ENCODE measurements at places on chromosomes 6 and 20.

GRCh38 chr6:100258752-100259151 is 206.0 kb downstream of the SIM1 start:
- no peaks in the 10 kb centered on the region for H3K27me3 ChIP-seq
- no peak overlapping the region for H3K4me3 ChIP-seq
- H3K36me3 ChIP-seq = no peaks in the 10 kb centered on the region
- H3K4me1 ChIP-seq = no peaks in the 10 kb centered on the region
- DNase-seq = no peak

- H3K36me3 ChIP-seq = peaks cover 2% of the 10 kb centered on the region
- DNase-seq = no peak
- no peaks in the 10 kb centered on the region for H3K27me3 ChIP-seq
- H3K27ac ChIP-seq = no peak overlapping the region
Observed at GRCh38 chr6:157597461-157598312, 216.7 kb downstream of the ZDHHC14 start.

GRCh38 chr6:31952140-31952805 is 6.4 kb downstream of the CFB start:
- H3K36me3 ChIP-seq = peaks cover 45% of the 10 kb centered on the region
- DNase-seq = no peak
- H3K27me3 ChIP-seq = no peaks in the 10 kb centered on the region
- no peaks in the 10 kb centered on the region for H3K4me1 ChIP-seq

- no peak for DNase-seq
- H3K36me3 ChIP-seq = no peaks in the 10 kb centered on the region
- no peaks in the 10 kb centered on the region for H3K4me1 ChIP-seq
- H3K4me3 ChIP-seq = no peak overlapping the region
- H3K27me3 ChIP-seq = no peaks in the 10 kb centered on the region
Observed at GRCh38 chr6:73728548-73729205, 32.7 kb downstream of the CD109 start.

GRCh38 chr6:152380993-152381898 is 255.9 kb downstream of the SYNE1 start:
- peak; percentile 68 for DNase-seq
- peak overlapping the region; percentile 73 for H3K4me3 ChIP-seq
- peaks cover 3% of the 10 kb centered on the region for H3K36me3 ChIP-seq
- peaks cover 52% of the 10 kb centered on the region for H3K4me1 ChIP-seq
- no peaks in the 10 kb centered on the region for H3K27me3 ChIP-seq

DNA sequence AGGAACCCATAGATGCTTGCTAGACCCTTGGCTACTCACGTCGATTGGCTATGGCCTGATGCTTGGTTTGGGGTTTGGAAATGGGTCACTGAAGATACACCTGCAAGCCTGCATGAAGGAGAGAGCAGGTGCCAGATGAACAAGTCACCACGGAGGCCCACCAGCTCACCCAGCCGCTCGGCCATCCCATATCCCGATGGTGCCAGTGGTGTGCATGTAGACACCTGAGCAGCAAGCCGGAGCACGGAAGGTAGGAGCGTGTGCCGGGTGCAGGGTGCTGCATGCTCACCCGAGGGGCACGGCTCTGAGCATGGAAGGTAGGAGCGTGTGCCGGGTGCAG is 35.9 kb downstream of the DACT2 start:
- H3K27ac ChIP-seq = no peak overlapping the region
- no peaks in the 10 kb centered on the region for H3K36me3 ChIP-seq
- DNase-seq = no peak
- H3K4me3 ChIP-seq = no peak overlapping the region
- no peaks in the 10 kb centered on the region for H3K27me3 ChIP-seq

GRCh38 chr6:140609956-140610355 is 1235.5 kb upstream of the CITED2 start:
- no peaks in the 10 kb centered on the region for H3K36me3 ChIP-seq
- no peaks in the 10 kb centered on the region for H3K27me3 ChIP-seq
- H3K27ac ChIP-seq = no peak overlapping the region

GRCh38 chr20:44762466-44763140 is 16.9 kb downstream of the KCNK15 start:
- no peaks in the 10 kb centered on the region for H3K27me3 ChIP-seq
- H3K4me1 ChIP-seq = no peaks in the 10 kb centered on the region
- H3K27ac ChIP-seq = no peak overlapping the region
- no peaks in the 10 kb centered on the region for H3K36me3 ChIP-seq
- DNase-seq = no peak
- no peak overlapping the region for H3K4me3 ChIP-seq

DNA sequence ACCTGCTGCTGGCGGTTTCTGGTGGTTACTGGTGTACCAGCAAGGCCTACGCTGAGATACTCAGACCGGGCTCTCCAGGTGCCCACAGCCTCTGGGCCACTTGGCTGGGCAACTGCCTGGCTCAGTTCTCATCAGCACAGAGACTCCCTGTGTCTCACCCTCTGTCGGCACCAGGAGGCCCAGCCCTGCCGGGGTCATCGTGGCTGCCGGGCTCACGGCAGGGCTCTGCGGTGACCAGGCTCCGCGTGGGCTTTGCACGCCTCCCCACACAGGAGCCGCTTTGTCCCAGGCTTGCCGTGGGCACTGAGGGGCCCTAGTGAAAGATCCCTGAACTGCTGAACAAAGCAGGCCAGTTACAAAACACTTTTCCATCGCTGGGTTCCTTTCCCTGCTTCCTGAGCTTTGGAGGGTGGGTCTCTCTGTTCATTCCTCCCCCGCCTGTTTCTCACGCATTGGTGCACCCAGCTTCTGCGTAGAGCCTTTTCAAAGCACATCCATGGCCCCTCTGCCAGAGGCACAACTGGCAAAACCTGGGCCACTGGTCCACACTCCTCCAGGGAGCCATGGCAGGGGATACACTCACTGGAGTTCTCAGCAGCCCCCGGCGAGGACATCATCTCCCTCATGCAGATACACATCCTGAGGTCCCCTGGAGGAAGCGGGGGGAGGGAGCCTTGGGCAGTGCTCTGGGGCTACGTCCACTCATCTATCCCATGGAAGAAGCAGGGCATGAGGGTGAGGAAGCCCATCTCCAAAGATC is 117.0 kb downstream of the NFATC2 start:
- H3K36me3 ChIP-seq = no peaks in the 10 kb centered on the region
- H3K27ac ChIP-seq = no peak overlapping the region
- DNase-seq = no peak

- DNase-seq = no peak
- H3K4me1 ChIP-seq = peaks cover 6% of the 10 kb centered on the region
- H3K27ac ChIP-seq = no peak overlapping the region
Observed at GRCh38 chr6:47655719-47656595, 42.4 kb upstream of the ADGRF4 start.

- no peak overlapping the region for H3K27ac ChIP-seq
- no peak for DNase-seq
- no peaks in the 10 kb centered on the region for H3K36me3 ChIP-seq
- H3K4me3 ChIP-seq = no peak overlapping the region
- H3K27me3 ChIP-seq = no peaks in the 10 kb centered on the region
Observed at GRCh38 chr6:39058471-39059147, 10.0 kb downstream of the GLP1R start.

DNA sequence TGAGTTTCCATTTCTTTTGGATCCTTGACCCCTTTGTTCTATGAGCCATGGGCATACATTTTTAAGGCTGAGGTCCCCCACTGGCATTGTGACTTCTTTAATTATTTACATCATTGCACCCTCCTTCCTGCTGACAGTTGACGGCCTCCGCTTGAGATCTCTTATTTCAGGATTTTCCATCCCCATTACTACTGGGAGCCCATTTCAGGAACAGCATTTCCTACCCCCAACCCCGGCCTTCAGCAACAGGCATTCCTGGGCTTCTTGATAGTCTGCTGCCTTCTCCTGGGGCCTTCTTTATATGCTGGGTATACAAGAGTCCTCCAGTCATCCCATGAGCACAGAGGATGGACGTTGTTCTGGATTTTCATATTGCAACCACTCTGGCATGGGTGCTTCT is 3.8 kb downstream of the ULBP1 start:
- DNase-seq = no peak
- no peak overlapping the region for H3K4me3 ChIP-seq
- H3K4me1 ChIP-seq = peaks cover 13% of the 10 kb centered on the region
- H3K27ac ChIP-seq = no peak overlapping the region
- H3K27me3 ChIP-seq = peaks cover 31% of the 10 kb centered on the region
- no peaks in the 10 kb centered on the region for H3K36me3 ChIP-seq

DNA sequence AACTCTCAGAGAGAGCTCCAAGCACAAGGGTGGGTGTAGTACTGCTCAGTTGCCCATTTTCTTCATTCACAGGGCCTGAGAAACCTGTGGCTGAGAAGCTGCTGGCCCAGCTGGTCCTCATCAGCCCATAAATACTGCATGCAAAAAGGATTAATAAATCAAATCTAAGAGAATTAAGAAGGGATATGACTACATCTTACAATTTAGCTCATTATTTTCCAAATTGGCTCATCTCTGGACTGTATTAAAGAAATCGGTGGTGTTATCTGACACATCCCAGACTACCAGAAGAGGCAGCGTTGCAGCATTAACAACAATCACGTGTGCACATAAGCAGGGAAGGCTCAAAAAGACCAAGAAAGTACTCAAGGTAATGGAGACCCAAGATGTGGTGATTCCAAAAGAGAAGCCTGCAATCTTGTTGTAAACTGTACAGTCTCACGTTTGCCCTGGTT is 90.7 kb downstream of the CD24 start:
- no peaks in the 10 kb centered on the region for H3K36me3 ChIP-seq
- no peaks in the 10 kb centered on the region for H3K27me3 ChIP-seq
- H3K4me3 ChIP-seq = no peak overlapping the region

- DNase-seq = no peak
- H3K27ac ChIP-seq = no peak overlapping the region
- no peak overlapping the region for H3K4me3 ChIP-seq
- no peaks in the 10 kb centered on the region for H3K4me1 ChIP-seq
- no peaks in the 10 kb centered on the region for H3K36me3 ChIP-seq
Observed at GRCh38 chr20:57034001-57034400, 232.4 kb downstream of the BMP7 start.

DNA sequence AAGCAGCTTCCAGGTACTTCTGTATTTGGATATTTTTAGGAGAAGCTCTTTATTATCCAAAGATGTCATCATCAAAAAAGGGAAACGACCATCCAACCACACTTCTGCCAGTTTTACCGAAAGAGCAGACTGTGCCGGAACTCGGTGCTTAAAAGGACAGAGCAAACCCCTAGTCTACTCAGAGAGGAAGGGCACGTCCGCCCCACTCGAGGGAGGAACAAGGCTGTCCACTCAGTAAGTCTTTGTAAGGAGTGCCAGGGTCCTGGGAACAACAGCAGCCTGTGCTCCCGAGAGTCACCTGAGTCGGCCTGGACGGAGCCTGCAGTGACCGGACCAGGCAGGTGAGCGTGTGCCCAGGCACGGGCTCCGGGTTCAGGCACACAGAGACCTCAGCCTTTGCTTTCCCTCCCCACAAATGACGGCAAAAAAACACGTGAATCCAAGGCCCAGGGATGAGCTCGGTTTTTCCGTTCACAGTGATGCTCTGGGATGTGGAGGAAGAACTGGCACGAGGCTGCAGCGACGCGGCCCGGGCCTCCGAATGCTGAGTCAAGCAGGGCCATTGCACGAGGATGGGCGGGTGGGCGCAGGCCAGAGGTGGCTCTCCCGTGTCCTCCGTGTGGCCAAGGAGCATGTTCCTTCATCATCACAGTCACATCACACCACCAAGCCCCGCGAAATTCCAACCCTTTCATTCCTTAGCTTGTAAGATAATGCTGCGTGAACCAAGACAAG is 17.4 kb upstream of the SLCO4A1 start:
- peaks cover 4% of the 10 kb centered on the region for H3K27me3 ChIP-seq
- no peak for DNase-seq
- H3K27ac ChIP-seq = peak overlapping the region; percentile 28
- H3K4me3 ChIP-seq = no peak overlapping the region
- H3K36me3 ChIP-seq = no peaks in the 10 kb centered on the region
- peaks cover 18% of the 10 kb centered on the region for H3K4me1 ChIP-seq

DNA sequence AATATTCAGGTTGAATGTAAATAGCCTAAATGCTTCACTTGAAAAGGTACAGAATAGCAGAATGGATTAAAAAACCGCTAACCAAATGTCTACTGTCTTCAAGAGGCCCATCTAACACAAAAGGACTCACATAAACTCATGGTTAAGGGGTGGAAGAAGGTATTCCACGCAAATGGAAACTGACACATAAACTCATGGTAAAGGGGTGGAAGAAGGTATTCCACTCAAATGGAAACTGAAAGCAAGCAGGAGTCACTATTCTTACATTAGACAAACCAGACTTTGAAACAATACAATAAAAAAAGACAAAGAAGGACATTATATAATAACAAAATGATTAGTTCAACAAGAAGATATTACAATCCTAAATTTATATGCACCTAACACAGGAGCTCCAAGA is 38.3 kb upstream of the PKIB start:
- no peak overlapping the region for H3K27ac ChIP-seq
- H3K27me3 ChIP-seq = no peaks in the 10 kb centered on the region
- no peak overlapping the region for H3K4me3 ChIP-seq
- no peaks in the 10 kb centered on the region for H3K36me3 ChIP-seq
- DNase-seq = no peak

DNA sequence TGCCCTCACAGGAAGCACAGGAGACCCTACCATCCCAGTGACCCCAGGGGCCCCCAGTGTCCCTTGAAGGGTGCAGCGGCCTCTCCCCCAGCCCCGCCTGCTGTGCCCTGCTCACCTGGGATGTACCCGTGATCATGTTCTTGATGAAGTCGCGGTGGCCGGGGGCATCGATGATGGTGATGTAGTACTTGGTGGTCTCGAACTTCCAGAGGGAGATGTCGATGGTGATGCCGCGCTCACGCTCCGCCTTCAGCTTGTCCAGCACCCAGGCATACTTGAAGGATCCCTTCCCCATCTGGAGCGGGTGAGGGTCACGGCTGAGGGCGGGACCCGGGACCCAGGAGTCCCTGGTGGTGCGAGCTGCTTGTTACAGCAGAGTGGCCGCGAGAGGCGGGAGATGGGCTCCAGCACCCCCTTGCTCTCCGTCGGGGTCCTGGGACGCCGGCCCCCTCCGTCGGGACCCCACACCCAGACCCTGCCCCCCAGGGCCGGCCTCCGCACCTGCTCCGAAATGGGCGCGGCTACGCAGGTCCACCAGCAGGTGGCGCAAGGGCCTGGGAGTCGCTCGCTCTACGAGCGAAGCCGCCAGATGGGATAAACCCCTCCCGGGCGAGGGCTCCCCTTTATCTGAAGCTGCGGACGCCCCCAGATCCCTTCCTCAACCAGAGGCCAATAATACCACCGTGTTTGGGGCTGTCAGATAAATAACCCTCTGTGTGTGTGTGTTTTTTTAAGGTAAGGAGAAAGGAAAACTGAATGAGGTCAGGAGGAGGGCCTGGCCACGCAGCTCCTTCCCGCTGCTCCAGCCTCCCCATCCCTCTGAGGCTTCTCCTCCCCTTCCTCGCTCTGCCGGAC is 2.9 kb downstream of the EEF1A2 start:
- H3K4me1 ChIP-seq = peaks cover 5% of the 10 kb centered on the region
- no peak for DNase-seq
- peak overlapping the region; percentile 68 for H3K4me3 ChIP-seq
- H3K36me3 ChIP-seq = no peaks in the 10 kb centered on the region

DNA sequence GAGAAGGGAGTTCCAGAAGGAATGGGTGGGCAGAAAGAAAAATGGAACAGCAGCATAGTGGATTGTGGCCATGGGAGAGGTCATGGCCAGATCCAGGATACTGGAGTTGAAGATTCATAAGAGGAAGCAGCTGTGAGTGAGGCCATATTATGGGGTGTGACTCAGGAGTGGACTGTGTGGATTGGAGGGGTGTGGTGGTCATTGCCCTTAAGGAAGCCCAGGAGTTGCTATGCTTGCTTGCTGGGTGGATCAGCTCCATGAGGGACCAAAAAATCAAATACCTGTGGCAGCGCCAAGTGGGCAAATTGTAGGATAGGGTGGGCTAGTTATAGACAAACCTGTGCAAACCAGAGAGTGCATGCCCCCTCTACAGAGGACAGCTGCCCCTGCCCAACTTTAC is 18.3 kb downstream of the LRRC1 start:
- no peaks in the 10 kb centered on the region for H3K36me3 ChIP-seq
- DNase-seq = no peak
- no peak overlapping the region for H3K4me3 ChIP-seq
